Thymus (tissue), 14 donors: ENCODE measurements at places on chromosomes 11 and 22. TPM values are rescaled to one million over a fixed set of nuclear protein-coding genes. Genes with fewer than 3 reads are reported as not detected.
A peak's percentile ranks its signal among the peaks of the same experiment; 100 is the strongest.

- no peak for DNase-seq
Observed at GRCh38 chr11:15195454-15196200, 80.9 kb downstream of the INSC start.

GRCh38 chr11:45298718-45299117, 12.6 kb upstream of the SYT13 start:
- no peak for DNase-seq

DNA sequence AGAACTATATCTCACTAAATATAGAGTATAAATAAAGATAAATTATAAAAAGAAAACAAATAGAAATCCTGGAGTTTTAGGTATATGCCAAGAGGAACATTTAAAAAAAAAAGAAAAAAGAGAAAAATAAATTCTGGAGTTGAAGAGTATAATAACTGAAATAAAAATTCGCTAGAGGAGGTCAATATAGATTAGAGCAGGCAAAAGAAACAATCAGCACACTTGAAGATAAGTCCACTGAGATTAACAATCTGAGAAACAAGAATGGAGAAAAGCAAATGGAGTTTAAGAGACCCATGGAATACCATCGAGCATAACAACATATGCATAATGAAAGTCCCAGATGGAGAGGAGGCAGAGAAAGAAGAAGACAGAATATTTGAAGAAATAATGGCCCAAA, 14.3 kb upstream of the BEST1 start:
- no peak for DNase-seq

DNA sequence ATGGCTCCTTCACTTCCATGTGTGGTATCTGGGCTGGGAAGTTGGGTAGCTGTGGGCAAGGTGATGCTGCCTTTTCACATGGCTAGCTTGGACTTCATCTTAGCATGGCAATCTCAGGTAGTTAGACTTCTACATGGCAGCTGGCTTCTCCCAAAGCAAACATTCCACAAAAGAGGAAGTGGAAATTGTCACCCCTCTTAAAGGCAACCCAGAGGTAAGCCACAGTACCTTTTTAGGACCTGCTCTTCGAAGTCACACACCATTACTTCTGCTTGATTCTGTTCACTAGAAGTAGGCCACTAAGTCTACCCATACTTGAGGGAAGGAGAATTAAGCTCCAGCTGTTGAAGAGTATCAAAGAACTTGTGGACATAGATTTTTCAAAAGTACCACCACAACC, 25.9 kb downstream of the TUG1 start:
- no peak for DNase-seq

DNA sequence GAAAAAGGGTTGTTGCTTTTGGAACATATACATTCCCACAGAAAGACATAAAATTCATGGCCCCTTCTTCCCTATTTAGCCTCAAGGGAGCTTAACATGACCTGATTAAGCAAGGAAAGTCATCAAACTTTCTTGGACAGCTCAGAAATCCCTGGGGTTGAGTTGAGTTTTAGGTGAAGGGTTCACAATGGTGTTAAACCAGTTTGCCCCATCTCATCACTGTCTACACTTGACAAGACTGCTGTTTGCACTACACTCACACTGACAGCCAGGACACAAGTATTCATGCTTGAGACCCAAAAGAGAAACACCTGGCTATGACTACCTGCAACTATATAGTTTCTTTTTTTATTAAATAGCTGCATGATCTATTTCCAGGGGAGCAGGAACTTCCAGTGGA, 209.8 kb upstream of the TMEM45B start:
- no peak for DNase-seq

- peak; percentile 63 for DNase-seq
Observed at GRCh38 chr22:20566420-20567260, 59.2 kb downstream of the MED15 start.

DNA sequence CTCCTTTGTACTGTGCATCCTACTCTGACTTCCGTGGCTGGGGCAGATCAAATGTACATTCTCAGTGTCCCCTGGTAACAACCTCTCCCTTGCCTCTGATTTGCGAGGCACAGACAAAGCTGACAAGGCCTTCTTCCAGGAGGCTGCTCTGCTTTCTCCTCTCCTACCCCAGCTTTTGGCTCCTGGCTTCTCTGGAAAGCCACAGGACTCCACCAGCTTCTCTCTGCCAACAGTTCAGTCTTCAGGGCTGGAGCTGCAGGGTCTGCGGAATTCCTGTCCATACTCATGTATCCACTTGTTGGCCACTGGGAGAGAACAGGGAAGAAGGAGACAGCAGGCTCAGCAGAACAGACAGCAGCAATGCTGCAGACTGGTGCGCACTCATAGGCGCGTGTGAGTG, 44.4 kb downstream of the P4HA3 start:
- DNase-seq, result no peak

- no peak for DNase-seq
Observed at GRCh38 chr11:74953451-74953850, 4.4 kb downstream of the SPCS2 start.

GRCh38 chr11:12454782-12455181, 77.4 kb downstream of the PARVA start:
- DNase-seq, result no peak

DNA sequence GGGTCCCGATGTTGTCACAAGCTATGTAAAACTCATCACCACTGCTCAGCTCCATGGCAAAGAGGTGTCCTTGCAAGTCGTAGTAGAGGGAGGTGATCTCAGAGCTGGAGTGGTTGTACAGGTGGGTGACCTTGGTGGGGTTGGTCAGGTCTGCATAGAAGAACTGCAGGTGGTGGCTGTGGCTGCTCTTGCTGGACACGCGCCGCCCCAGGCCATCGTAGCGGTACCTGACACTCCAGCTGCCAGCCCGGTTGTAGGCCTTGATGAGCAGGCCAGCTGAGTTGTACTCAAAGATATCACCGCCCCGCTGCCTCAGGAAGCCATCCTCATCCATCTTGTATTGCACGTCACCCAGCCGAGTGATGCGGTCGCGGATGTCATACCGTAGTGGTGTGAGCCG, 94.6 kb upstream of the NARS2 start:
- no peak for DNase-seq

DNA sequence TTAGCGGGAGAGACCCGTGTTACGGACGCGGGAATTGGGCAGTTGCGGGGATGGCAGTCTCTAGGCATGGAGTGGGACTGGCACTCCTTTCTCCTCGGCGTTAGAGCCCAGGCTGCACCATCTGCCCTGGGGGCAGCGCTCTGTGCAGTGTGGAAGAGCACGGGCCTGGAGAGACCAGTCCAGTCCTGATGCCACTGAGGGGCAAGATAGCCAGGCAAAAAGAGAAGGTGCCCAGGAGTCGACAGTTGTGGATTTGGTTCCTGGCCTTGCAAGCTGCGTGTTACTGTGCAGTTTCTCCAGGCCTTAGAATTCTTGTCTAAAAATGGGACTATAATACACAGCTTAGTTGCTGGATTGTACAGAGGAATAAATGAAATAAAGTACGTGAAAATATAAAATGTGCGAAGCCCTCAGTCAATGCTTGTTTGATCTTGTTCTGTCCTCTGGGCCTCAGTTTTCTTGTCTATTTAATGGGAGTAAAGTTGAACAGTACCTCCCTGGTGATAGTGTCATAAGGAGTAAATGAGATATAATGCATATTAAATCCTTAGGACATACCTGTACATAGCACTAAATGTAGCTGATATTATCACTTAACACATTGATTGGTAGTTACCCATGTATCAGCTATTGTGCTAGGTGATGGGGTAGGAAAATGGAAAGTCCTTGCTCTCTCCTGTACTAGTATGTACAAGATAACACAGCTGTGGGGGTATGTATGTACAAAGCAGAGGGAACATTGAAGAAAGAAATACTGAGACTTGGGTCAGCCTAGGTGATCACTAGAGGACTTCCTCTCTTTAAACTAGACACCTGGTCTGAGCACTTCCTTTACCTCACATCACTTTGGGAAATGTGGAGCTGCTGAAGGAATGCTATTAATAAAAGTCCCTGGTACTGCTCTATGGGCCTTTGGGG, 1.2 kb downstream of the ATXN10 start:
- DNase-seq, result no peak

GRCh38 chr11:63933459-63933858, 5.3 kb upstream of the NAA40 start:
- DNase-seq, result no peak

DNA sequence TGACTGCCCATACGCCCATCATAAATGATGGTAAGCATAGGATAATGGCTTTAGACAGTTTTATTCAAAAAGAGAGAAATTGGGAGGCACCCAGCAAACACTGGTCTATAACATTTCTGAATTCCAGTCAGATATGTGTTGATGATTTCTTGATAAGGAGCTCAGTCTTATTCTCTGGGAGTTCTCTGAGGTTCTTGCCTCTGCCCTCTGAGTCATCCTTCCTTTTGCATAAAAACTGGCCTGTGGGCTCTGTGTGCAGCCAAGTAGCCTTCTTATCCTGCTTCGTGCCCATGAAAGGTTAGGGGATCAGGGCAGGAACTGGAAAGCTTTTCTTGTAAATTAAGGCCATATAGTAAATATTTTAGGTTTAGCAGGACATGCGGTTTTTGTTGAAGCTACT, 48.9 kb downstream of the FAR1 start:
- no peak for DNase-seq

The MFRP gene
- total RNA-seq, result not detected

The FAM227A gene
- 0.66 TPM for total RNA-seq

The CCDC34 gene
- 17.2 TPM for total RNA-seq

The OR4A16 gene
- total RNA-seq, result not detected

The C11orf42 gene
- not detected for total RNA-seq

The SCGB1A1 gene
- total RNA-seq, result 1.5 TPM

The TOMM22 gene
- 63.9 TPM for total RNA-seq
